ENCODE measurements at places on chromosomes 16 and 17.

- no peak for DNase-seq
These were observed 100.8 kb downstream of the SDR42E1 start for GRCh38 chr16:81910366-81910885.

GRCh38 chr16:22721511-22722100, 92.4 kb upstream of the HS3ST2 start:
- DNase-seq = no peak

DNA sequence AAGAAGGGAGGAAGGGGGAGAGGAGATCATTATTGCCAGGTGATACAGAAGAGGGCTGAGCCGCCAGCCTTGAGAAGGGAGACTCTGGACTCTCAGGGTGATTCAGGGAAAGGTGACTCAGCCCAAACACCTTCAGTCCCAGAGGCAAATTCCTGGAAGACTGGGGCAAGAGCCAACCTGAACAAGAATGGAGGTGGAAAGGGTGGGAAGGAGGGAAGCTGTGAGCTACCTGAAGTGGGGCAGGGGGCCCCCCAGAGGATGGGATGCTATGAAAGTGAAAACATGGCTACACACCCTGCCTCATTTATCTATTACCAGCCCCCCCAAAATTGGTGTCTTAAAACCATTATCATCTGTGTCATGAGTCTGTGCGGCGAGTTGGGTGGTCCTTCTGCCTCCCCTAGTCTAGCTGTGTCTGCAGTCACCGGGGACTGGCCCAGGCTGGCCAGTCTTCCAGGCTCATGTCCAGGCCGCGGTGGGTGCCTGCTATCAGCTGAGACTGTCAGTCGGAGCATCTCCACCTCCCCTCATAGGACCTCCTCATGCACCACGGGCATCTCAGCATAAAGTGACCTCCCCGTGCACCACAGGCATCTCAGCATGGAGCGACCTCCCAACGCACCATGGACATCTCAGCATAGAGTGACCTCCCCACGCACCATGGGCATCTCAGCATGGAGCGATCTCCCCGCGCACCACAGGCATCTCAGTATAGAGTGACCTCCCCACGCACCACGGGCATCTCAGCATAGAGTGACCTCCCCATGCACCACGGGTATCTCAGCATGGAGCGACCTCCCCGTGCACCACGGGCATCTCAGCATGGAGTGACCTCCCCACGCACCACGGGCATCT, 3.2 kb upstream of the SLC47A2 start:
- no peak for DNase-seq

DNA sequence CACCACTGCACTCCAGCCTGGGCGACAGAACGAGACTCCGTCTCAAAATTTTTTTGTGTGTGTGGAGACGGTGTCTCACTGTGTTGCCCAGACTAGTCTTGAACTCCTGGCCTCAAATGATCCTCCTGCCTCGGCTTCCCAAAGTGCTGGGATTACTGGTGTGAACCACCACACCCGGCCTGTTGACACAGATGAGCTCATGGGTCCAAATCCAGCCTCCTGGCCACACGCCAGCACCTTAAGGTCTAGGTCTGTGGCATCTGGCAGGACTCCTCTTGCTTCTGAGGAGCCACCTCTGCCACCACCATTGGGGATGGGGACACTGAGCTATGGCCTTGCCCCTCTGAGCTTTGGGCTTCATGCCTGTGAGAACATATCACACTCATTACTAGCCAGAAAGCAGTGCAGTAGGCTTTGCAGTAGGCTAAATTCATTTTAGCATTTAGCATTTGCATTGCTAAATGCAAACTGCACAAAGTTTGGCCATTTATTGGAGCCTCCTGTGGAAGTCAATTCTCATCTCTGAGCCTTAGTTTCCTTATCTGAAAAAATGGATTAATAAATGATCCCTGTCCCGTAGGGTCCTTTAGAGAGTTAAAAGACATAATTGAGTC, 5.5 kb upstream of the CDIPT start:
- no peak for DNase-seq

GRCh38 chr16:53055541-53056391, 975 bp downstream of the CHD9 start:
- no peak for DNase-seq

DNA sequence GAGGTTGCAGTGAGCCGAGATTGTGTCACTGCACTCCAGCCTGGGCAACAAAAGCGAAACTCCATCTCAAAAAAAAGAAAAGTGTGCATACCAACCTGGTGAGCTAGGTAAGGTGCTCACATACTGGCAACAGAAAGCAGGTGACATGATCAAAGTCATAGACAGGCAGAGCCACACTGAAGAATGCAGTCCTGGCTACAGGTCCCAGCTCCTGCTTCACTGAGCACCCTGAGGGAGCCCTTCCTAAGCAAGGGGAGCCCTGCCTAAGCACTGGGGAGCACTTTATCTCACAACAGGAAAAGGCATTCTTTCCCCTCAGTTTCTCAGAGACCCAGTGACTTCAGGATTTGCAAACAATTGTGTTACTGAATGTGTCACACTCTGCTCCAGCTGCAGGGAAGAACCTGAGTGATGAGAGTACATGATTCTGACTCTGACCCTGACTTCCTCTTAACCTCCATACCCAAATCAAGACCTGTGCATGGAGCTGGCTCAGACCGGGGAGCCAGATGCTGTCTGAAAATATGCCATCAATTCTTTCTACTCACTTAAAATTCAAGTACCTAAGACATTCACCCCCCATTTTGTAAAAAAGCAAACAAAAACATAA, 40.5 kb downstream of the ANKRD11 start:
- no peak for DNase-seq

- DNase-seq = no peak
These were observed 31.5 kb upstream of the GRIN2A start for GRCh38 chr16:10213748-10214147.

- no peak for DNase-seq
These were observed 56.3 kb upstream of the CBFA2T3 start for GRCh38 chr16:89033304-89033703.

DNA sequence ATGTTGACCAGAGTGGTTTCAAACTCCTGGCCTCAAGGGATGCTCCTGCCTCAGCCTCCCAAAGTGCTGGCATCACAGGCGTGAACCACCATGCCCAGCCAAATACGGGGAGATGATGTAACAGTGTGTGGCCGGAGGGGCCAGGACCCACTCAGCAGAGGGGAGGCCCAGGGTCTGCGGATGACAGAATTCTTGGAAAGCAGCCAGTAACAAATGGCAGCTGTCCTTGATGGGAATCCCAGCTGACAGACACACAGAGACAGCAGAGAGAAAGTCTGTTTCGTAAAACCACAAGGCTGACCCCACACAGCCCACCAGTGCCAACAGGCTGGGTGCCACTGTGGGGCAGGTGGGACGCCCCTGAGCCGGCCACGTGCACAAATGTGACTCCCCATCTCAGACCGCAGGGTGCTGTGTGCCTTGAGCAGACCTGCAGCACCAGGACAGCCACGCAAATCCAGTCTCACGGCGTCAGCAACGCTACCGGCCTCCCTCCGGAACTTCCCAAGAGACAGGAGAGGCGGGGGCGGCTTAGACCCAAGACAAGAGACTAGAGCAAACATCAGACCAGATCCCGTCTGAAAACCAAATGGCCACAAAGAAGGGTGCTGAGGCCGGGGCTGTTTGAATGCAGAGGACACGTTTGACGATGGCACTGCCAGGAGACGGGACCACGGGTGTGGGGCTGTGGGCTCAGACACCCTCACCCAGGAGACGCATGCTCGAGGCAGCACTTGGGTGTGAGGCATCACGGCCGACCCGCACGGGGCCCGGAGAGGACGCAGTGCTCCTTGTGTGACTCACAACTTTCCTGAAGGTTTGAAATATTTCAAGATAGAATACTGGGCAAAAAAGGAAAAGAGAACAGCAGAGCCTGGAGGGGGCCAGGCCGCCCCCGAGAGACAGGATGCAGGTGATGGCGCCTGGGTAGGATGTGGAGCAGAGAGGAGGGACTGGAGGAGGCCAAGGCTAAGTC, 24.6 kb downstream of the CTU2 start:
- no peak for DNase-seq

DNA sequence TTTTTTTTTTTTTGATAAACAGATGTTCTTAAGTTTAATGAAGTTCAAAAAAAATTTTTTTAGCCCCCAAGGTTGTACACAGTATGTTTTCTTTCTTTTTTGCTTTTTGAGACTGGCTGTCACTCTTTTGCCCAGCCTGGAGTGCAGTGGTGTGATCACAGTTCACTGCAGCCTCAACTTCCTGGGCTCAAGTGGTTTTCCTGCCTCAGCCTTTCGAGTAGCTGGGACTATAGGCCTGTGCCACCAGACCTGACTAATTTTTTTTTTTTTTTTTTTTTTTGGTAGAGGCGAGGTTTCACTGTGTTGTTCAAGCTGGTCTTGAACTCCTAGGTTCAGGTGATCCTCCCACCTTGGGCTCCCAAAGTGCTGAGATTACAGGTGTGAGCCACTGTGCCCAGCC, 12.8 kb downstream of the ITGAE start:
- DNase-seq = no peak

GRCh38 chr16:80733407-80733806, 71.0 kb downstream of the CDYL2 start:
- DNase-seq = no peak

GRCh38 chr16:68640972-68641371, 4.1 kb upstream of the CDH3 start:
- DNase-seq = no peak

DNA sequence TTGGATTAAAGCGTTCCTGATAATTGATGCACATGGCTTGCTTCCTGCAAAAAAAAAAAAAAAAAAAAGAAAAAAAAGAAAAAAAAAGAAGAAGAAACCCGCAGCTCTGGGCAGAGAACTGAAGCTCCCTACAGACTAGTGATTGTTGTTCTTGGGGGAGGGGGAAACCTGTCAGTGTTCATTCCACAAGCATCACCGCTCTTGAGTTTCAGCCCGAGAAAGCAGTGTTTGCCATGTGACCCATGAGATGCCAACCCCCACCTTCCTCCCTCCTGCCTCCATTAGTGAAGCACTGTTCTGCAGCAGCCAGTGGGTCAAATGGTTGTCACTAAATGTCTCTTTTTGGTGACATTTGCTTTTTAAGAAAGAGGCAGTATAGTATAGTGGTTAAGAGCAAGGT, 1.7 kb downstream of the USP43 start:
- DNase-seq = no peak

- no peak for DNase-seq
These were observed 20.9 kb downstream of the MAPT start for GRCh38 chr17:45915263-45915662.

GRCh38 chr17:45854209-45854608, 9.5 kb downstream of the SPPL2C start:
- DNase-seq = no peak

GRCh38 chr17:45143767-45144198, 4.5 kb upstream of the HEXIM1 start:
- DNase-seq = no peak

- no peak for DNase-seq
These were observed 131.0 kb downstream of the AATF start for GRCh38 chr17:37079735-37080134.

- DNase-seq = no peak
These were observed 32.0 kb upstream of the MRPS23 start for GRCh38 chr17:57881783-57882351.

- DNase-seq = no peak
These were observed 127.7 kb upstream of the GSE1 start for GRCh38 chr16:85485379-85485778.

DNA sequence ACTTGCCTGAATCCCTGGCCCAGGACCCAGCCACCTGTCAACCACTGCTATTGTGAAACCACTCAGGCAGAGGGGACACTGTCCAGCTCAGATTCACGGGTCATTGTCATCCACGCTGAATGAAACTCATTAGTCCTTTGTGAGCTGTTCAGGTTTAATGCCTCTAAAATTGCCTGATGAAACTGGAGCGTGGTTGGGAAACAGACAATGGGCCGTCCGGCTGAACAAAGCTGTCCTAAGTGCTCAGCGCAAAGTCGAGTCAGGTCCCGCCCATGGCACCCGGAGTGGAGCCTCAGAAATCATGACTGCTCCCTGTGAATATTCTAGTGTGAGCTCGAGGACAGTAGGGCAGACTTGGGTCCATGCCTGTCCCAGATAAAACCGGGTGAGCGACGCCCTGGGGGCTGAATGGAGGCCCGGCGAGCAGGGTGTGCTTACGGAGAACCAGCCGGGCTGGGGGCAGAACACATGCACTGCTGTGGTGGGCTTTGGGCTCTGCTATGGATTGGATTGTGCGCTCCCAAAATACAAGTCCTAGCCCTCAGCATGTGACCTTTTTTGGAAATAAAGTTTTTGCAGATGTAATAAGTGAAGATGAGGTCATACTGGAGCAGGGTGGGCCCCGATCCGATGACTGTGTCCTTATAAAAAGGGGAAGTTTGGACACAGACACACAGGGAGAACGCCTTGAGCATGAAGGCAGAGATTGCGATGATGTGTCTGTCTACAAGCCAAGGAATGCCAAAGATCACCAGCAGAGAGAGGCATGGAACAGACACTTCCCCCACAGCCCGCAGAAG, 12.9 kb upstream of the CMIP start:
- DNase-seq = no peak

DNA sequence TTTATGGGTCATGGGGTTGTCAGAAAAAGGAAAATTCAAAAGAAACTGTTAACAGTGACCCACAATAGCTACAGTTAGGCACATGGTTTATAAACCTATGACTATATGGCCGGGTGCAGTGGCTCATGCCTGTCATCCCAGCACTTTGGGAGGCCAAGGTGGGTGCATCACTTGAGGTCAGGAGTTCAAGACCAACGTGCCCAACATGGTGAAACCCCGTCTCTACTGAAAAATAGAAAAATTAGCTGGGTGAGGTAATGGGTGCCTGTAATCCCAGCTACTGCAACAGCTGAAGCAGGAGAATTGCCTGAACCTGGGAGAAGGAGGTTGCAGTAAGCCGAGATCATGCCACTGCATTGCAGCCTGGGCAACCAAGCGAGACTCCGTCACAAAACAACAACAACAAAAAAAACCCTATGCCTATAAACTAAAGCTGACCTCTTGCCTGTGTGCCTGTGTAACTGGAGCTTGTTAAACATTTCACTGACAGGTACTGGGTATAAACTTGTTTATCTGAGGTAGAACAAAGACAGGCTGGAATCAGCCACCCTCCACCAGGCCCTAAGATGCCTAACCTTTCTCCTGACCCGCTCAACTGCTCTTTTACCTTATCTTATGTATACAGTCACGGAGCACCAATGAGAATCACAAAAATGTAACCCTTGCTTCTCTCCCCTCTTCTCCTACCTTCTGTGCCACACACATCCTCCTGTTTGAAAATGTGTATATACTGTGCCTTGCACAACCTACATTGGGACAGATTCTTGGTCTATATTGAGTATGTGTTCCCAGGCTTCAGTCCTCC, 62.9 kb upstream of the ATF7IP2 start:
- DNase-seq = no peak

DNA sequence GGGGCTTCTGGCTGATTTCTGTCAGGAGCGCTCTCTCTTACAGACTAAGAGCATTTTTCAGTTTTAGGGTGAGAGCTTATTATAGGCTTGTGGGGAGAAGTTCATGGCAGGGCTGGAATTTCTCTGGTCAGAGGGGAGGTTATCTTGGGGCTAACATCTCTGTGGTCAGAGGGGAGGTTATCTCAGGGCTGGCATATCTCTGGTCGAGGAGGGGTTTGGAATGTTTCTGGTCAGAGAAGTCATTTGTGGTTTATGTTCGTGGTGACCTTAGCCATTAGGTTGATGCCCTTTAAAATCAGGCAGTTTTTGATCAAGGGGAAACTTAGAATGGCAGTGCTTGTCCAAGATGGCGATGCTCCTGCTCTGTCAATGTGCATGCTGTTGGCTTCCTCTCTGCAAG, 10.8 kb upstream of the USP31 start:
- no peak for DNase-seq
